Activated B cell treated with CpG ODN at 0.5 μM for 24 hours (primary cell): ENCODE measurements at places on chromosomes 1 and 21.

DNA sequence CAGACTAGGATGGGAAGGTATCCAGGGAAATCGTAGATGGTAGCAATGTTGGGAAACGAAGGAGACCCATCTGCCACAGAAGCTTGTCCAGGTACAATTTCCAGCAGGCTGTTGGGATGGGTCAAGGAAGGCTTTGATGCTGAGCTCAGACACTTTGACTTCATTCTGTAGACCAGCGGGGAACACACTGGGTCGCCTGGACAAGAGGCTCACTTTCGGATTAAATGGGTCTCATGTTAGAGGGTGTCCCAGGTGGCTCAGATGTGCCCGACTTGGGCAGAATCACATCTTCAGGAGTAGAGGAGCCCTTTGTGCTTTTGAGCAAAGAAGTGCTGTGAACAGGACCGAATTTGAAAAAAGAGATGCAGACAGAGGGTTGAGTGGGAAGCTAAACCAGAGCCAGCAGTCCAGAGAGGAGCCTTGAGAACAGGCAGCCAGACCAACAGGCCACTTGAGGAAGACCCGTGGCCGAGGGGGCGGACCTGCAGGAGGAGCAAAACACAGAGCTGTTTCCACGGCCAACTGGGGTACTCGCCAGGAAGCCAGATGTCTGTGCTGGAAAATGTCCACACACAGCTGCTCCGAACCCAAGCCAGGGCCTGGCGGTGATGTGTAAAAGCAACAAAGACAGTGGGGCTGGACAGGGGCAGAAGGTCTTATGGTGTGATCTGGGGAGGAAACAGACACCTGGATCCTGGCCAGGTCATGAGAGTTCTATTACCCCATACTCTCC, 146.9 kb downstream of the AJAP1 start:
- no peak overlapping the region for H3K4me3 ChIP-seq
- DNase-seq = no peak
- peaks cover 3% of the 10 kb centered on the region for H3K27me3 ChIP-seq
- H3K4me1 ChIP-seq = peaks cover 11% of the 10 kb centered on the region
- H3K27ac ChIP-seq = no peak overlapping the region
- no peaks in the 10 kb centered on the region for H3K36me3 ChIP-seq

- DNase-seq = no peak
- no peak overlapping the region for H3K27ac ChIP-seq
- no peaks in the 10 kb centered on the region for H3K4me1 ChIP-seq
Measured at GRCh38 chr1:240314845-240315801, 223.4 kb downstream of the FMN2 start.

- no peaks in the 10 kb centered on the region for H3K4me1 ChIP-seq
- no peak for DNase-seq
- no peak overlapping the region for H3K4me3 ChIP-seq
- H3K27me3 ChIP-seq = peaks cover 11% of the 10 kb centered on the region
Measured at GRCh38 chr1:164592634-164593033, 33.6 kb downstream of the PBX1 start.

DNA sequence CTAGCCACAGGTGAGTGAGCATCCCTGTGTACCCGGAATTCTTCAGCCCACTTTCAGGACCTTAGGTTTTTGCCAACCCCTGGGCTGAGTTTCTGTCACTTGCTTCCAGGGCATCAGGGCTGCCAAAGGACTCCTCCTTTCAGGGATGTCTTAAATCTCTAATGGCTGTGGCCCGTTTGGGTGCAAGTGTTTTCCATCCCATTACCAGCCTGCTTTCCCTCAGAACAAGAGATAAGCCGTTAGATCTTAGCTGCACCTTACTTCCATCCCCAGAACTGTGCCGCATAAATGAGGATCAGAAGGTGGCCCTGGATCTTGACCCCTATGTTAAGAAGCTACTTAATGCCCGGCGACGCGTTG, 652 bp downstream of the SNAPIN start:
- no peaks in the 10 kb centered on the region for H3K27me3 ChIP-seq
- peaks cover 42% of the 10 kb centered on the region for H3K36me3 ChIP-seq
- peak overlapping the region; percentile 96 for H3K4me3 ChIP-seq
- H3K27ac ChIP-seq = peak overlapping the region; percentile 91

DNA sequence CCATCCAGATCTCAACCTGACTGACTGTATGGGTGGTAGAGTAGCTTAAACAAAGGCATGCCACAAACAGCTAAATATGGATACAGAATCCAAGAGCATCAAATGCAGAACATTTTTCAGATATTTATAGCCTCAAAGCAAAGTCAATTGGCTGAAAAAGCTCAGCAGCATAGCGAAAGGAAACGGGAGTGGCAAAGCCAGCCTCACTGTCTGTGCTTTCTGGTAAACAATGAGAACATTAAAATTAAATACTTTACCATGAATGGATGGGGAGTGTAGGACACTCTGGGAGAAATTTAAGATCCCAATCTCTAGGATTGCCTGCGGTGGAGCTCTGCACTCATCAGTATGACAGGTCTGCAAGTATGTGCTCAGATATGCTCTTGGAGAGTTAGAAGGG, 4.4 kb downstream of the RASAL2 start:
- no peaks in the 10 kb centered on the region for H3K36me3 ChIP-seq
- H3K27ac ChIP-seq = no peak overlapping the region
- H3K27me3 ChIP-seq = peaks cover 44% of the 10 kb centered on the region
- no peak overlapping the region for H3K4me3 ChIP-seq
- peaks cover 11% of the 10 kb centered on the region for H3K4me1 ChIP-seq

DNA sequence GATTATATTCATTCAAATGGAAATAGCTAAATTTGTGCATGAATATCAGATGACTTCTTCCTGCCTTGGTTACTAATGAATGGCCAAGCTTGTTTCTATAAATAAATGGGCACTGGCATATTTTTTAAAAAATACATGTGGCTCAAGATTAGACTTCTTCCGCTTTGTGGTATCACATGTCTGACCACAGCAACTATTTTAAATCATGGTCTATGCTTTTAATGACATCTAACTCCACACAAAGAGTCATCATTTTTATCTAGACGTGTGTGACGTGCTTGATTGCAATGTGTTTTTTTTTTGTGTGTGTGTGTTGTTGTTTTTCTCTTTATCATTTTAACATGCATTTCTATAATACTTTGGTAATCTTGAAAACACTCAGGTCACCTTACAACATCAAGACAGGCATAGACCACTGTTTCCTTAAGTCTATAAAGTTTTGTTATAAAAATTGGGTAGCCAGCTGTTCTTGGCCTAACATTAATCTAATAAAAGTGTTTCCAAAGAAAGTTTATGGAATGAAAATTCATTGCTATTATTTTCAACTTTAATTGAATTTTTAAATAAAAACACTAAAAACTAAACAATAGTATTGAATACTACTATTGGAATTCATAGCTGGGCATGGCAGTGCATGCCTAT, 29.5 kb downstream of the RGS1 start:
- H3K27ac ChIP-seq = peak overlapping the region; percentile 57
- no peak for DNase-seq
- no peaks in the 10 kb centered on the region for H3K27me3 ChIP-seq
- H3K36me3 ChIP-seq = no peaks in the 10 kb centered on the region
- H3K4me3 ChIP-seq = peak overlapping the region; percentile 55
